ENCODE measurements at places on chromosomes 7 and 10.

DNA sequence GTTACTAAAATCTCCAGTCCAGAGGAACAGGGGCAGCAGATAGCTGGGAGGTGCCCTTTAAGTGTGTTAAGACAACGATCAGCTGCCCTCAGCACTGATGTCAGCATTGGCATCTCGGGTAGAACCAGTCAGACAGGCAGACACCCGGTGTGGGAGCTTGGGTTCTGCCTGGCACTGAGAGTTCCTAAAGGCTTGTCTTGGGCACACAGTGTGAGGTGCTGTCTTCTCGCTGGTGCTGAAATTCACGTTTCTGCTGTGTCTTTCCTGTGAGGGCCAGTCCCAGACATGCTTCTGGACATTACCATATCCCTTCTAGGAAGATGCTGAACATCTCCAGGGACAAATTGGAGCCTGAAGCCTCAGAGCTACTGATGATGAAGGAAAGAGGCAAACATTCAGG, 156.2 kb downstream of the DNAJB6 start:
- DNase-seq, result no peak

- DNase-seq, result no peak
Observed at GRCh38 chr7:3950249-3950648, 649.2 kb downstream of the SDK1 start.

DNA sequence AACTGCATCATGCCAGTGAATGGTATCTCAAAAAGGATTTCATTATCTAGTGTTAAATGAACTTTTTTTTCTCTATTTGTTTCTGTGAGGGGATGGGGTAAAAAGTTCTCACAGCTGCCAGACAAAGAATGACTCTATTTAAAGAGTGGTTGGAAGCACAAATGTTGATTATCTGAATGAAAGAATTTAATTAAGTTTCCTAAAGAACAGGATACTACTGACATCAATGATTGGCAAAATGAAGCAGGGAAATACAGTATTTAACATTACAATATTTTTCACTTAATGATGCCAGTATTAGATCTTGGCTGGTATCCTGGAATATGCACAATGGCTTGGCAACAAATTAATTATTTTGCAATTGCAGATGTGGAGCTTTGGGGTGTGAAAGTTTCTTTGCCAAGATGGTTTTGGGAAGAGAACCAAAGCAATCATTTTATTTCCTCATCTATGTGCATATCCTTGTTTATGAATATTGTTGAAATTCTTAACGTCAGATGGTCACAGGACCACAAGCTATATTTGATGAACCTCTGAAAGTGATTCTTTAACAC, 336.8 kb downstream of the ARL4A start:
- DNase-seq, result no peak

- no peak for DNase-seq
Observed at GRCh38 chr10:31081937-31082840, 50.5 kb upstream of the ZNF438 start.

DNA sequence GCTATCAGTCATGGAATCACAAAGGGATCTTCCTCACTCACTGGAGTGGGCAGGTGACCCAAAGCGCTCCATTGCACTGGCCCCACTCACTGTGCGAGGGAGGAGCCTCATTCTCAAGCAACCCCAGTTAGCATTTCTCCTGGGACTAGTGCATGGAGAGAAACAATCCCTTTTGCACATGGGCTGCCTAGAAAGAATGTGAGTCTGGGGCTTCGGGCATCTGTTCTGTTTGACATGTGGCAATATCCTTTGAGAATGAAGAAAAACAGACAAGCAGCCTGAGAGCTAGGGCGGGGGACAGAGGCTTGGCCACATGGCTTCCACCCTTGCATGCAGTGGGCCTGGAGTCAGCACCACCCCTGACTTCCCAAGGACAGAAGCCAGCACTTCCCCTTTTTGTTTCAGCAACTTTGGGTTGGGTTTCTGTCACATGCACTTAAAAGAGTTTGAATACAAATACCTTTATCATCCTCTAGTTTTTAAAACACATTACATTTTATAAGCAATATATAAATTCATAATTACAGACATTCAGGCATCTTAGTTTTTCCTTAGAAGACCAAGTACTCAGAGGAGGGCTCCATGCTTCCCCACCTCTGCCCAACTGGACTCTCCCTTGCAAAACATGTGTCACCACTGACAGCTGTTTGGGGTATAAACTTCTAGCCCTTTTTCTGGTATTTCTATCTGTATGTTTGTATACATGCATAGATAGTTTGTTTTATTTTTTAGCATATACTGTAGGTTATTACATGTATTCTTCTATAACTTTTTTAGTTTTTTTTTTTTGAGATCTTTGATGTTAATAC, 73.8 kb downstream of the RBM20 start:
- no peak for DNase-seq
